ENCODE measurements at places on chromosomes 7 and 10. TPM values are rescaled to one million over a fixed set of nuclear protein-coding genes. Genes with fewer than 3 reads are reported as not detected.

- no peak for DNase-seq
Observed at GRCh38 chr10:132306864-132307751, 642 bp downstream of the STK32C start.

DNA sequence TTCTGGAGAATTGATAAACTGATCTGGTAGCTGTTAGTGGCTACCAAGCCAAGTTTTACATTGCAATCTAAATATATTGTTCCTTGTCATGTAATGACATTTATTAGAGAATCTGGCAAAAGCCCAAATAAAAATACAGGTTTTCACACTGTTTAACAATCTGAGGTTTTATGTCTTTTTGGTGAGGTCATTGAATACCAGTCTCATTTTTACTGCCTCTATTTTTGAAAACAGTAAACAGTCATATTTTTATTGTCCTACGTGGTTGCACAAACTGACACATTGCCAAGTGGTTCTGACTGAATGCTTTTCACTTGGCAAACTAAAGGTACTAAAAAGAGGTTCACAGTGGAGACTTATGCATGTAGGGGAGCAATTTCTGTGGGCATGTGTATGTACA is 157.5 kb downstream of the PRKG1 start:
- peak; percentile 40 for DNase-seq

GRCh38 chr10:62939698-62940097 is 123.5 kb upstream of the EGR2 start:
- no peak for DNase-seq

NRP1 gene
- total RNA-seq, result 174 TPM

DNA sequence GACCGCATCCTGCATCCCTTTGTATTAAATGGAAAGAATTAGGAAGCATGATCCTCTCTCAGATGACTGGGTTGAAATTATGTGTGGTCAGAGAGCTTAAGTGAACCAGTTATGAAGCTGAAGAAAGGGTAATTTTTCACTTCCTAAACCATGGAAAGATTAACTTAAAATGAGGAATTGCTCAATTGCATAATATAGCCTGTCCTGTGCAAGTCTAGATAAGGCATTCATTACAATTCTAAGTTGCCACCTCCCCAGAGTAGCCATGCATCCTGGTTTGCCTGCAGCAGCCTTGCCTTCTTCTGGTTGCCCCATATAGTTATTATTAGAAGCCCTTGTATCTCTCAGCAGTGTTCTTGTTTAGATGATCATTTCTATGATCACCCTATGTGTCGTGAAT is 45.3 kb downstream of the STARD3NL start:
- DNase-seq, result no peak

DNA sequence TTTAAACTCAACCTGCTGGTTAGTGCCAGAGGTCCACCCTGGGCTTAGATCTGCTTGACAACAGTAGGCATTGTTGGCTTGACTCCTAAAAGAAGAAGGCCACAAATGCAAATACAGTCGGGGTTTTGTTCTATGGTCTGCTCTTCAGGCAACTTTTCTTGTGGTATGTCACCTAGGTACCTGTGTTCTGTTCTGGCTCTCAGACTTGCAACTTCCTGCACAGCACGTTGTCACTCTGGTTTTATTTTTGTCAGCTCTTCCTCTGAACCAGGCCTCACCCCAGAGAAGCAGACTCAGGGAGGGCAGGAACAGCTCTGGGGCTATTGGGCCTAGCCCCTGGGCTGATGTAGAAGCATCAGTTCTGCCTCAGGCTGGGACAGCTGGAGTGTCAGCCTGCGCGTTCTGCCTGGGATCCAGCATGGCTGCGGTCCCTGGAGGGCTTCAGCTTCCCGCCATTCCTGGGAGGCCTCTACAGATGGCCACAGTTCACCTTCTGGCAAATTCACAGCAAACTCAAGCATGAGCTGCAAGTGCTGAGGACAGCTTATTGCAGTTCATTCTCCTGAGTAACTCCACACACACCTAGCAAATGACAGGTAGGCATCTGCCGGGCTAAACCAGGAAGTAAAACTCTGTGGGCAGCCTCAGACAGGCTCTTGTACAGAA is 11.0 kb upstream of the PDCD4 start:
- DNase-seq, result no peak

GRCh38 chr10:25820874-25821273 is 113.2 kb upstream of the MYO3A start:
- no peak for DNase-seq

DNA sequence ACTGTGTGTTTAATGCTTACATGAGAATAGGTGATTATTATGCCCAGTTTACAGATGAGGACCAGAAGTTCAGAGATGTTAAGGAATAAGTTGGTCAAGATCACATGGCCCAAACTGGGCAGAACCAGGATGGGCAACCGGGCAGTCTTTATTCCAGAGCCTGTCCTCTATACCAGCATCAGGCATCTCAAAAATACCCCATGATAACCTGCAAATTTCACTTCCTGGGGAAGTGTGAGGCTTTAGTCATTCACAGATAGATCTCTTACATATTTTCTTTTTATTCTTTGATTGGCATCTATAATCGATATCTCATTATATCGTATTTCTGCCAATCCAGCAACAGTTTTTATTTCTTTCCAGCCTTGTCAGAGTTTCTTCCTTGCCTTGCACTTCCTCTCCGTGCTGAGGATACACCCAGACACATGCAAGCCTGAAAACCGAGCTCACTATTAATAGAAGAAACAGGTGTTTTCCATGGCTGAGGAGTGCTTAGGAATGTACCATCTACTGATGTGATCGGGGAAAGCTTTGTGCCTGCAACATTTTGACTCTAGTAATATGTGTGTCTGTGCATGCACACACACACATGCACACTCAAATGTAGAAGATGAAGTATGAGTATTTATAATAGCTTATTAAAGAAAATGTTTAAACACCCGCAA is 82.4 kb downstream of the CREM start:
- peak; percentile 44 for DNase-seq

GRCh38 chr10:90862908-90863514 is 5.2 kb upstream of the HTR7 start:
- DNase-seq, result peak; percentile 54

DNA sequence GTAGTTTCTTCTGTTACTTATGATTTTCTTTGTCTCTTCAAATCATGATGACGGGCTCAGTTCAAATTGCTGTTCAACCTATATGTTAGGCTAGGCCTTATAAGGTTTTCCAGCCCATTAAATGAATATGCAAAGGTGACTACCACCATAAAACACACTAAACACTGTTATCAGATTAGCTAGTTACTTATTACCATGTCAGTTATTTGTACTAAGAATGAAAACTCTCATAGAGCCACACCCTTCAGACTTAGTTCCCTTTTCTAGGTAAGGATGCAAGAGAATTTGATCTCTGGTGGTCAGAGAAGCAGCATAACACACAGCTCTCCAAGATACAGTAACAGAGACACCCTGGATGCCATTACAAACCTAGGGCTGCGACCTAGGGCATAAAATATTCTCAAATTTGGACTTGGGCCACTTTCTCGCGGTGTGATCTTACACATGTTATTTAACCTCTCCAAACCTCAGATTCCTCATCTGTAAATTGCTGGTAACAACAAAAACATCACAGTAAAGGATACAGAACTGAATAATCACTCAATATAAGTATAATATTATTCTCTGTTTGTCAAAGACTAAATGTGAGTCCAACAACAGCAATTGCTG is 35.6 kb downstream of the ANKMY2 start:
- DNase-seq, result no peak

- no peak for DNase-seq
Observed at GRCh38 chr7:103824251-103824650, 165.2 kb downstream of the RELN start.

- no peak for DNase-seq
Observed at GRCh38 chr7:69753981-69754380, 155.7 kb downstream of the AUTS2 start.

DNA sequence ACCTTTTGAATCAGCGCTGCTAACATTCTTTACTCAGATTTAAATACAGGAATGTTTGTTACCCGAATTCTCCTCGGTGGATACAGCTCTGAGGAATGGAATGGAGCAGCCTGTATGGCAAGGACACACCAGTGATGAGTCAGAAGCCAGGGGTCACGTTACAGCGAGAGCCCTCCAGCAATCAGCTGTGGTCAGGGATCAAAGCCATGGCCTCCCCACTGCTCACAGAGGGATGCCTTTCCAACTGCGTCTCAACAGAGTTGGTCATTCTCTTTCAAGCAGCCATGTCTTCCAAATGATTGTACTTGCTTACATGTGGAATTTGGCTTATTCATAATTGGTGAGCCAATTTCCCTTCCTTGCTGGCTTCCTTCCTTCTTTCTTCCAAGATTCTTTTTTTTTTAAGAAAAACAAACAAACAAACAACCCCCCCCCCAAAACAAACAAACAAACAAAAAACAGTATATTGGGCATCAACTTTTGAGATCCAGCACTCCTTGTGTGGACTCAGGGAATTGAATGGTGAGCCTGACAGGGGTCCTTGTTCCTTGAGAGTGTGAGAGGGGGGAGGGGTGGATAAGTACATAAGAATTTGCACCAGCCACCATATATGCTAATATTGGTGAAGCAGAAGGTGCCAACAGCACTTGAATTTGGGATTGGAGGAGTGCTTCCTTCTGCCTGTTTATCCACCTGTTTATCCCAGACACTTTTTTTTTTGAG is 100.2 kb downstream of the ATXN7L1 start:
- DNase-seq, result peak; percentile 100

DNA sequence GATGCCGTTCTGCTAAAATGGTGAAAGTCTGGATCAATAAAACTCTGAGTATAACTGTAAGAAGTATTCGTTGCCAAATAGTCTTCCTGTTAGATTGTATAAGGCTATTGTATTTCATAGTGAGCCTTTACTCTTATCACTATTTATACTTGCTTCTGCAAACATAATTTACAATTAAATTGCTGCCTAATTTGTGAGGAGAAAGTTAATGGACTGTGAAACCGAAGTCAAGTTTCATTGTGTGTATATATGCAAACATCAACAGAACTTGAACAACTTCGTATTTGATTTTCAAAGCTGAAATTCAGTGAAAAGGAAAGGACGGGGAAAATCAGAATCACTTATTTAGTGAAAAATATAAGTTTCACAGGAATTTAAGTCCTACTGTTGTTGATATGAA is 135.9 kb upstream of the CCDC6 start:
- no peak for DNase-seq
